GM18507 (cell line): ENCODE measurements at places on chromosomes 11 and 22.

GRCh38 chr11:17252704-17253103, 23.8 kb upstream of the NUCB2 start:
- DNase-seq, result no peak

- no peak for DNase-seq
These were observed 72.0 kb downstream of the CD82 start for GRCh38 chr11:44637487-44637886.

- no peak for DNase-seq
These were observed 3.1 kb downstream of the SLN start for GRCh38 chr11:107708792-107709191.

DNA sequence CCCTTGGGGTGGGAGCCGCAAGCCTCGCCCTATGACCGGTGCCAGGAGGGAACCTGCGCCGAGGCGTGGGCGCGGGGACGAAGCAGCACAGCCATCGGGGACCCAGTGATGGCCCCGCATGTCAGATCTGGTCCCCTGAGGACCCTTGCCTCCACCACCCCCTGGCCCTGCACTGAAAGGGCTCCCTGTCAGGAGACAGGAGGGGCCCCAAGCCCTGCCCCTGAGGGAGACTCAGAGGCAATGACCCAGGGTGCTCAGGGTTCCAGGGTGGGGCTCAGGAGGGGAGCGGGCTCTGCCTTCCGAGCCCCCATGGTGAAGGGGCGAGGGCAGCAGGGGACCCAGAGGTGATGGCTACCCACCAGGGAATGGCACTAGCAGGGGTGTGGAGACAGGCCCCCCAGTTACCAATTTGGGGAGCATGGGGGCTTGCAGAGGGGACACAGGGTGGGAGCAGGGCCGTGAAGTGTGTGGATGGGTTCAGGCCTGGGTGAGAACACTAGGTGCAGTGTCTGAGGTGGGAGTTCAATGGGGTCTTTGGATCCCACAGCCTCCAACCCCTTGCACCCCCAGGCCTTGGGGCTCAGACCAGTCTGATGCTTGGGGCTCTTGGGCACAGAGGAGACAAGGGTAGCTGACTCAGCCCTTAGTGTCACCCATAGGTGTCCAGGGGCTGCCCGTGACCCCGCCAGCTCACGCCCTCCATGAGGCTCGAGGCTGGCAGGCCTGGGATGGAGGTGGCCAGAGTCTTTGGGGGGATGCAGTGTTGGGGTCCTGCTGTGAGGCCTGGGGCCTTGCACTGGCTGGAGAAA, 499 bp downstream of the LRRC56 start:
- DNase-seq, result no peak

DNA sequence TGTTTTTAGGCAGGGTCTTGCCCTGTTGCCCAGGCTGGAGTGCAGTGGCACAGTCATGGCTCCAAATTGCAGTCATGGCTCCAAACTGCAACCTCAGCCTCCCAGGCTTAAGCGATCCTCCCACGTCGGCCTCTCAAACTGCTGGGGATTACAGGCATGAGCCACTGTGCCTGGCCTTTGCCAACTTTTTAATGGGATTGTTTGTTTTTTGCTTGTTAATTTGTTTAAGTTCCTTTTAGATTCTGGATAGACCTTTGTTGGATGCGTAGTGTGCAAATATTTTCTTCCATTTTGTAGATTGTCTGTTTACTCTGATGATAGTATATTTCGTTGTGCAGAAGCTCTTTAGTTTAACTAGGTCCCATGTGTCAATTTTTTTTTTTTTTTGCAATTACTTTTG, 10.0 kb upstream of the SCGB1D1 start:
- DNase-seq, result no peak

GRCh38 chr11:10866893-10867331, 9.1 kb upstream of the ZBED5 start:
- DNase-seq, result no peak

DNA sequence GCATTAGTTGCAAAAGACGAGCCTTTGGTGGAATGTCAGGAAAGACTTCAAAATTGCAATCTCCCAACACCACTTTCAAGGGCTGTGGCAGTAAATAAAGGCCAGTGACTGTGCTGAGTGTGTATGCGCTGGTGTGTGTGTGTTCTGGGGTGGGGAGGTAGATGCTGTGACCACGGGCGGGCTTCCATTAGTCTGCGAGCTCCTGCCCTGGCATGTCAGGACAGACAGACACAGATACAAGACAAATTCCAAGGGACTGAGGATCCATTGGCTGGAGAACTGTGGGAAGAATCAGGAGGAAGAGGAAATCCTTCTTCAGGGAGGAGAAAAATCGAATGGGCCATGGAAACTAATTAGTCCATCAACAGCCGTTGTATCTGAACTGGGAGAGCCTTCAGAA, 83.6 kb downstream of the FEZ1 start:
- DNase-seq, result no peak

GRCh38 chr22:45866646-45867117, 110.3 kb downstream of the WNT7B start:
- DNase-seq, result no peak

GRCh38 chr11:4643682-4644081, at the start of gene OR51E1:
Gene OR51E1, plus strand, starts transcription at chr11:4643982. Its CDS starts 8,545 bp downstream, at chr11:4652527.
- no peak for DNase-seq

DNA sequence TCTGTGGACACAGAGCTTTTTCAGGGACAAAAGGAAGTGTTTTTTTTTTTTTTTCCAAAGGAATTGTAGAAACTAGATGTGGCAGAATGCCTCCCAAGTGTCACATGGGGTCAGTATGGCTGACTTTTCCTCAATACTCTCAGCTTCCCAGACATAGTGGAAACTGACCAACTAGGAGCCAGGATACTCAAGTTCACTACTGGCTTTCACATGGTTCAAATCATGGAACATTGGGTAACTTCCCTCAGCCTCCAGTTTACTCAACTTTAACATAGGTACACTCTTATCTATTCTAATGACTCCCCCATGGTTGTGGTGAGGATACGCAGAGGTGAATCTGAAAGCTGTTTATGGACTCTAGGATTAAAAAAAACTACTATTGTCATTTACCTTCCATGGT, 1.4 kb downstream of the SLC5A1 start:
- DNase-seq, result no peak

- DNase-seq, result peak; percentile 57
These were observed 114.1 kb downstream of the MICAL2 start for GRCh38 chr11:12224537-12224893.

DNA sequence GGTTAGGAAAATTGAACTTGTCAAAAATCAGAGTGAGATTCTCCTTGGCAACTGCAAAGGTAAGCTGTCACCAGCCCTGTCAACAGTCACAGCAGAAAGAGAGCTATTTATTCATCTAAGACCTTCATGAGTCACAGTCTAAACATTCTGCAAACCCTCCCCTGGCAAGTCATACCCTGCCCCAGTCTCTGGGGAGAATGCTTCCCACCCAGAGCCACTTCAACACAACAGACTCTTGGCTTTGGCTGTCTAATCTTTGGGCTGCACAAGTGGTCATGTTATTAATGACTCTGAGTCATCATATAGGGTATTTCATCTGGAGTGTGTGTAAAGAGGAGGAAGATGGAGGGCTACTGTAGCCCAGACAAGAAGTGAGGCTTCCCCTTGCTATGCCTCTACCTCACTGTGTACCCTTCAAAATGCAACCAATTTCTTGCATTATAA, 153.4 kb downstream of the CCDC34 start:
- DNase-seq, result no peak

DNA sequence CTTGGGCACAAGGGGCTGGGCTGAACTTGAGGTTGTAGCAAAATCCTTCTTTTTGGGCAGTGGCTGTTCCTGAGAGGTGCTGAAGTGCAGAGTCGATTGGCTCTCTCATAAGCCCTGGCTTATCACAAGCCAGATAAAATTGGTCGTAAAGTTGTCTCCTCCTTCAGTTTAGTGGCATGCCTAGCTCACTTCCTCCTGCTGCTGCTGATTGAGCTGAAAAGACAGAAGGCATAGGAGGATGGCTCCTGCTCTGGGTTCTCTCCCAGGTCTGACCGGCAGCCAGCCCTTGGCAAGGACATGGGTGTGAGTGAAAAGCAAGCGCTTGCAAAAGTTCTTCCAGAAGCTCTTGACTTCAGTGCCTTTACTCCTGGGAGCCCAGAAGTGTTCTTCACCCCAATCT, 83.9 kb downstream of the LDLRAD3 start:
- no peak for DNase-seq

DNA sequence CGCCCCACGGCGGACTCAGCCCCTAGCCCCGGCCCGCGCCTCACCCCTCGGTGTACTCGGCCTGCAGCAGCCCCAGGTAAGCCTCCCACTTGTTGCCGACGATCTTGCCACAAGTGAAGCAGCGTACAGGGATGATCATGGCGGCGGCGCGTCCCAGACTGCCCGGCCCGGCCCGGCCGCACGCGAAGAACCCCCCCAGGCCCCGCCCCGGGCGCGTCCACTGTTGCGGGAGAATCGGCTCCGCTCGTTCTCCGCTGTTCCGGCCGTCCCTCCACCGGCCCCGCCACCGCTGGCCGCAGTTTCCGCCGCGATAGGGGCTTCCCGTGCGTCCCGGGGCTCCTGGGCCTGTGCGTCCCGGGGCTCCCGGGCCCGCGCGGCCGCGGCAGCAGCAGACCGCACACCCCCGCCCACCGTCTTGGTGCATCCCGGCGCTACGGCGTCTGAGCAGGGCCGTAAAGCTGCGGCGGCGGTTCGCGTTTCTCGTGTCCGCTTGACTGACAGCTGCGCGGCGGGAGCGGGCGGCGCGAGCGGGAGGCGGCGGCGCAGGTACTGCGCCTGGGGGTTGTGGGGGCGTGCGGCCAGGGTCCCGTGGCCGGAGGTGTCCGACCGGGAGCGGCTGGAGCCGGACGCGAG, at the start of the genes POLR2L and TSPAN4:
TSS of gene POLR2L (minus strand) at position 160 of the 633 bp plus-strand sequence. CDS start at position 139, 21 bp downstream.
TSS of gene TSPAN4 (plus strand) at position 483 of the 633 bp plus-strand sequence. CDS start 7,453 bp downstream, outside the sequence.
- DNase-seq, result peak; percentile 87

DNA sequence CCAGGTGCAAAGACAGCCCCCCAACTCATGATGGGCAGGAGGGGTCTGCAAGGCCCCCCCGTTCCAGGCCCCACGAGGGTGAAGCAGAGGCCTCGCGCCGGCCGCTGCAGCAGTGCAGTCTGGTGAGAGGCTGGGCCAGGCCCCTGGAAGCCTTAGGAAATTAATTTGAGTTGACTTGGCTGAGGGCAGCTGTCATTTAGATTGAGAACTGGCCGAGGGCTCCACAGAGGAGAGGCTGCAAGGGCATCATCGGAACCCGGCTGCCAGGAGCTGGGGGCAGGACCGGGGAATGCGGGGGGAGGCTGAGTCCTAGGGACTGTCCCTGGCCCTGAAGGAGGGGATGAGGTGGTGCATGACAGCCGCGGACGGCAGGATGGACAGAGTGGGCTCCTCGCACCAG, 39.9 kb downstream of the MN1 start:
- DNase-seq, result no peak

- DNase-seq, result no peak
These were observed 35.1 kb downstream of the CAPN1 start for GRCh38 chr11:65216830-65217229.

DNA sequence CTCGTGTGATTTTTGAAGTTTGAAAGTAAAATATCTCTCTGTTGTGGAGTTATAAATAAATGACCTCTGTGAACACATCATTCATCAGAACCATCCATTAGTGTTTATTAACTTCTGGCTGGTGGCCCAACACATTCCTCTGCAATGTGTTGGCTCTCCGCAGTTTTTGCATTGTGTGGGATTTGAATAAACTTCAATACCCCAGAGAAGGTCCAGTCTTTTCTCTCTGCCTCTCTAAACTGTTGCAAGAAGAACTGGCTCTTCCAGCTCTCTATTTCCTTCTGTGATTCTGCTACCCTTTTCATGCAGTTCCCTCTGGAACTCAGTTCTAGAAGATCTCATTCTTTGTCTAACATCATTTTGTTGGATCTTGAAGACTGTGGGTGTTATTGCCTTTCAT, 125.0 kb upstream of the ARHGAP42 start:
- DNase-seq, result no peak
